SW 1271 (cell line): ENCODE measurements at places on chromosomes 12 and 14.
A peak's percentile ranks its signal among the peaks of the same experiment; 100 is the strongest.

DNA sequence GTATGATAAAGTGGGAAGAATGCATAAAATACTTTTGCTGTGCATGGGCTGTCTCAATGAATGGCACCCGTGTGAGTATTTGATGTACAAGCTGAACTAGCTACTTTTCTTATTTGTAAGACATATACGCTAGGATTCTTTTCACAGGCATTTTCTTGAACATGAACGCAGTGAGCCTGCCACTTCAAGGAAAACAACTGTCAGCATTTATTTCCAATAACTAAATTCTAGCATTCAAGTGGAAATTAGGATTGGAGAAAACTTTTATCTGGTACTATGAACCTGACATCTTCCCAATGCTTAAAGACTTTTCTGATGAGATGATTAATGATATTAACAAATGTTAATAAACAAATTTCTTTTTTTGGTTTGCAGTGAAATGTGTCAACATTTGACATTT lies 45.7 kb downstream of the UTP20 start:
- DNase-seq = no peak

- DNase-seq = no peak
These were observed 601.8 kb downstream of the SLC16A7 start for GRCh38 chr12:60197589-60197988.

DNA sequence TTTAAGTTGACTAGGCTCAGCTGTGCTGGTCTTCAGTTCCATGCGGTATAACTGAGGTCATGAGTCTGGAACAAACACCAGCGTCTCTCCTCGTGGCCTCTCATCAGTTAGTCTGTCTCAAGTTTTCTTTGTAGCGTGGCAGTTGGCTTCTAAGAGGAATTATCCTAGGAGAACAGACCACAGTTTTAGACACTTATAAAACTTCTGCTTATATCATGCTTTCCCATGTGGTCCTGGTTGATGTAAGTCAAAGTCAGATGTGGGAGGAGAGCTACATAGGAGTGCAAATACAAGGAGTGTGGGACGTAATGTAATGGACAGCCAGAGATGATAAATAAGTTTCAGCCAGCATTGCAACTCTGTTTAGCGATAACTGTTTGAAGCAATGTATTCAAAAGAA lies 14.8 kb downstream of the PLEKHA5 start:
- no peak for DNase-seq

- DNase-seq = peak; percentile 39
These were observed 67.2 kb downstream of the BTG1 start for GRCh38 chr12:92078167-92079053.

DNA sequence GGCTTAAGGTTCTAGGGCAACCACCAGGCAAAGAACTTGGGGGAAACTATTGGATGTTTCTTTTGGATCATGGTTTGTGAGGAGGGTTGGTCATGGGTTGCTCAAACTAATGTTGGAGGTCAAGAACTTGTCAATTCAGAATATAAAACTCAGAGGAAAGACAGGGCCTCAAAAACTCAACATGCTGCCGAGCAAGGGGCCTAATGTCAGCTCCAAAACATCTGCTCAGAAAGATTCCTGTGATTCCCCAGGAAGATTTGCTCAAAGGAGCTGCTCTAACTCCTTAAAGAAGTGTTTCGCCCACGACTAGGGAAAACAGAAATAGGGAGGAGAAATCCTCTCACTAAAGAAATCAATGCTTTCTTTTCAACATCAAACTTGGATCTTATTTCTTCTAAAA lies 3.7 kb upstream of the IGF1 start:
- DNase-seq = no peak

DNA sequence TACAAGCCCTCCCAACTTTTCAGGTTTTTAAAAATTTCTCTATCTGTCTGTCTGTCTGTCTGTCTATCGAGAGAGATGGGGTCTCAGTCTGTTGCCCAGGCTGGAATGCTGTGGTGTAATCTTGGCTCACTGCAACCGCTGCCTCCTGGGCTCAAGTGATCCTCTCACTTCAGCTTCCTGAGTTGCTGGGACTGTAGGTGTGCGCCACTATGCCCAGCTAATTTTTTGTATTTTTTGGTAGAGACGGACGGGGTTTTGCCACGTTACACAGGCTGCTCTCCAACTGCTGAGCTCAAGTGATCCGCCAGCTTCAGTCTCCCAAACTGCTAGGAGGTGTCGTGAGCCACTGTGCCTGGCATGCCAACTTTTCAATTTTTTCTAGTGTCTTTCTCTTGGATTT lies 437.2 kb downstream of the PCNX1 start:
- no peak for DNase-seq

- no peak for DNase-seq
These were observed 23.5 kb upstream of the SEL1L start for GRCh38 chr14:81557146-81557545.

DNA sequence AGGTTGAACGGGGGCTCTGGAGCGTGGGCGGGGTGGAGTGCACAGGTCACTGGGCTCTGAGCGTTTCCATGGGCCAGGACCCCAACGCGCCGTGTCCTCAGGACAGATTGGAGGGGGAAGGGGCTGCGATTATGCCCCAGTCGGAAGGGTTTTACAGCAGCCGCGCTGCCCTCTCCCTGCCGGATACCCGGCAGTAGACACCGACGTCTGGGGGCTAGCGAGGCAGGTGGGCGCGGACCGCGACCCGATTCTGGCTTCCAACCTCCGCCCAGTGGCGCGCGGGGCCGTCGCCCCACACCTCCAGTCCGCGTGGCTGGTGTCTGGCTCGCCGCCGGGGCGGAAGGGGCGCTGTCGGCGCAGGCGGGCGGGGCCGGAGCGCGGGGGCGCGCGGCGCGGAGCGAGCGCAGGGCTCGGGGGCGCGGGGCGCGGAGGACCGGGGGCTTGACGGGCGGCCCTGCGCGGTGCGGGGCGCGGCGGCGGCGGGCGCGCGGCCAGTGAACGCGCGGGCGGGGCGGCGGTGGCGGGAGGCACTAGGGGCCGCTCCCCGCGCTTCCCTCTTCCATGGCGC lies 2.4 kb upstream of the KIF26A start:
- DNase-seq = no peak

DNA sequence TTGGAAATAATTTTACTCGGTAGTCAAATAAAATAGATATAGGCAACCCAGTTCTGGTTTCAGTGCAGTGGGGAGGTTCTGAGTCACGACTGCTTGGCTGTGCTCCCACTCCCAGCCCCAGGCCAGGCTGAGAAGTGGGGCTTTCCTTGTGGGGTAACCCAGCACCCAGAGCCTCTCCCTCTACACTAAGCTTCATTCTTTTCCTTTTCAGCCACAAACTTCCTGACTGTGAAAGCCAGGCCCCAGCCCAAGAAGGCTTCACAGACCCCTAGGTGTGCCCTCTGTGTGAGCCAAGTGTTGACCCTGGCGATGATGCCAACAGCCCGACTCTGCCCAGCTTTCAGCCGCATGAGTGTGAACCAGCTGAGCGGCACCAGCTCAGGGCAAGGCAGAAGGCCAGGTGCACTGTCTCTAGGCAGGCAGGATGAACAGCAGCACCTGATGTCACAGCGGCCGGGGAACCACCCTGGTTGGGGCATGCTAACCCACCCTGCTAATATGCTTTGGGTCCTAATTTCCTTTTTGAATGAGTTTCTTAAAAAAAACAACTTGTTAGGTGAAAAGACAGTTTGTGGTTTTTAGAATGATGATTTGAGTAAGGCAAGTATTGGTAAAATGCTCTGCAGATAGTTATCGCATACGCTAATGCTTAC lies 42.2 kb upstream of the ATP23 start:
- no peak for DNase-seq

GRCh38 chr12:6946033-6946919 lies 2.5 kb downstream of the C12orf57 start:
- no peak for DNase-seq

DNA sequence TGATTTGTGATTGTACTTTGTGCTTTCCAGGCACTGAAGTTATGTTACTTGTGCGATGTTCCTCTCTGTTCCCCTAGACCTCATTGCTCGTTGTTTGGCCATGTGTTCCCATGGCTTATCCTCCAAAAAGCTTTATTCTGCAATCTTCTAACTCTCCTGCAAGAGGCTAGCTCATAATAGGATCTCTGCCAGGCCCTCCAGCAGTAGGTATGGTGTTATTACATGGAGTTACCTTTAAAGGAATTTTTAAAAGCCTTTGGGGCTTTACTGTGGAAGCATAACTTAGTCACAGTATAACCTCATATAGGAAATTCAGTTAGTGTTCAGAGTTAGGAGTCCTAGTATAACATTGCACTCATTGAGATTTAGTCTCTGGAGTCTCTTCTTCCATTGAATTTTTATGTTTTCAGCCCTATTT lies 292.3 kb downstream of the RAD51B start:
- no peak for DNase-seq

DNA sequence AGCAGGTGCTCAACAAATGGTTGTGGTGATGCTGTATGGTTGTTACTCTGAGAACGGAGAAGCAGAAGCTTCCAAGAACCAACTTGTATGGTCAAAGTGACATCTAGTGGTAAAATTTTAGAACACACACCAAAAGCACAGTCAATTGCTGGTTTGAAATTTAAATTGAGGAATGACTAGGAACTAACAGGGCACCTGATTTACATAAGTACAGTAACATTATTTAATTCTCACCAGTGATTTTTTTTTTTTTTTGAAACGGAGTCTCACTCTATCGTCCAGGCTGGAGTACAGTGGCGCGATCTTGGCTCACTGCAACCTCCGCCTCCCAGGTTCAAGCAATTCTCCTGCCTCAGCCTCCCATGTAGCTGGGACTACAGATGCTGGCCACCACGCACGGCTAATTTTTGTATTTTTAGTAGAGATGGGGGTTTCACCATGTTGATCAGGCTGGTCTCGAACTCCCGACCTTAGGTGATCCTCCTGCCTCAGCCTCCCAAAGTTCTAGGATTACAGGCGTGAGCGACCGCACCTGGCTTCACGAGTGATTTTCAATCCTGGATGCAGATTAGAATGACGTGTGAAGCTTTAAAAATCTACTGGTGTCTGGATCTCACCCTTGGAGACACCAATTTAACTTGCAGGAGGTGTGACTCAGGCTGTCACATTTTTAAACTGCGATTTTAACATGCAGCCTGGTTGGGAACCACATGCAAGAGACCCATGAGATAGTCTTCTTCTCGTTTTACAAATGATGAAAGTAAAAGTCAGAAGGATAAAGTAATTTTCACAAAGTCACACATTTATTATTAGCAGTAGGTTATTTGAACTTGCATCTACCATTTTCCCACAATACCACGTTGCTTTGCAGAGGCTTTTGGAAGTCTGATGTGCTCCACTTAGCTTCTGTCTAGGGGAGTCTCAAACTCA lies 14.1 kb upstream of the NUMB start:
- DNase-seq = peak; percentile 16

GRCh38 chr12:12717586-12718380 lies 615 bp downstream of the CDKN1B start:
- DNase-seq = no peak

DNA sequence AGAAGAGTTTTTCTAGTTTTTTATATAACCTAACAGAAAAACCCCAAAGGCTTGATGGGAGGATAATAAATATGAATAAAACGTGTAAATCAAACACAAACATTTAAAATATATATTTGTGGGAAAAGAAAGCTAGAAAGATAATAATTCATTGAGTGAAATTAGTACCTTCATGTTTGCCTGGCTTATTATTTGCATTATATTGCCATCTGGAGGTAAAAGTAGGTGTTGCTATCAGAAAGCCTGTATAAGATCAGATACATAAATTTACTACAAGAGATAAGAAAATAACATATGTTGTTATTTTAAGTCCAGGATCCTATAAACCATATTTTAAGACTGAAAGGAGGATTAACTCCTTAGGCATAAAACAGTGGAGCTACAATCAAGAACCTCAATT lies 77.7 kb downstream of the NTS start:
- DNase-seq = peak; percentile 32

GRCh38 chr14:31170411-31170810 lies 37.2 kb downstream of the HECTD1 start:
- DNase-seq = no peak

- no peak for DNase-seq
These were observed 43.4 kb downstream of the PRIMA1 start for GRCh38 chr14:93744876-93745275.
